ENCODE measurements at places on chromosomes 12 and 14.

DNA sequence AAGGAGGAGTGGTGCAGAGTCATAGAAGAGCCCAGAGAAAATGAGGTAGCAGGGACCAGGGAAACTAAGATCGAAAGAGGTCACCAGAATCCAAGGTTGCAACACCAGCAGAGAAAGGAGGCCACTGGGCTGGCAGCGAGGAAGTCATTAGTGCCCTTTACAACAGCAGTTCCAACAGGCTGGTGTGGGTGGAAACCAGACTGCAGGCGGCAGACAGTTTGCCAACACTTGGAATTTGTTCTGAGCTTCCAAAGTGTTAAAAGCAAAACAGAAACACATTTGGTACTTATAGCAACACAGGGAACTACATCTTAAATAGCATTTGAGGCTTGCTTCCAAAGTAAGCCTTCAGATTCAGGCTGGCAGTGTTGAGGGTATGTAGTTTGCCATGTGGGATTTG, 95.2 kb upstream of the PWP1 start:
- no peak for DNase-seq

GRCh38 chr14:65387628-65388027, 24.9 kb upstream of the FUT8 start:
- DNase-seq = no peak

DNA sequence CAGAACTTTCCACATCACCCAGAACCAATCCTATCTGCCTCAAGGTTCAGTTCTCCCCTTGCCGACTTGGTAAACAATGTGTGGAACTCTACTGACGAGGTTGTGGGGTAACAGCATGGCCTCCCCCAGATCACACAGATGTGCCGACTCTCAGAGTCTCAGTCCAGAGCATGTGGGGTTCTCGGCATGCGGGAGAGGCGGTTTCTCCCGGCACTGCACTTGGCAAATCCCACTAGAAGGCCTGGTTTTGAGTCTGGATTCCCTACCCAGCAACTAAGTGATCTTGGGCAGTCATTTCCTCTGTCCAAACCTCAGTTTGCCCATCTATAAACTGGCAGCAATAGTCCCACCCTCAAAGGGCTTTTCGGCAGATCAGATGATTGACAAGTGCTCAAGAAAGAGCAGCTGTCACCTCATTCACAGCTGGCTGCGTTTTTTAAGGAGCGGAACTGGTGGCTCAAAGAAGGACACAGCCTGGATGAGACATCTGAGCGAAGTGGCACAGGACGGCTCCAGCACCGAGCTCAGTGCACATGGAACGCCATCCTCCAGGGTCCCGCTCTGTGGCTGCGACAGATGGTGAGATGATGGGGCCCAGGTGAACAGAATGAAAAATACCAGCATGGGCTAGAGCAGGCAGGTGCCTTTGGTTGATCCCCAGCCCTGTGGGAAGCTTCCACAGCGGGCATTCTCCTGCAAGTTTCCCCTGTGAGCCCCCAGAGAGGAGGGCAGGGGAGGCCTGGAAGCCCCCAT, 7.3 kb downstream of the TESC start:
- DNase-seq = no peak

DNA sequence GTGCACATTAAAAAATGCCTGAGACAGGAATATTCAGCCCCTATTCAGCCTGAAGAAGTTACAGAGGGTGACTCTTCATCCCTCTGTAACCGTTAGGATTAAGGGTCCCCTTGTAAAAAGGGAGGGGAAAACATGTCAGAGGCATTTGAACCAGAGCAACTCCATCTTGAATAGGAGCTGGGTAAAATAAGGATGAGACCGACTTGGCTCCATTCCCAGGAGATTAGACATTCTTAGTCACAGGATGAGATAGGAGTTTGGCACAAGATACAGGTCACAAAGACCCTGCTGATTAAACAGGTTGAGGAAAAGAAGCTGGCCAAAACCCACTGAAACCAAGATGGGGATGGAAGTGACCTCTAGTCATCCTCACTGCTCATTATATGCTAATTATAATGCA, 19.9 kb upstream of the MDM1 start:
- no peak for DNase-seq

- DNase-seq = no peak
These were observed 1.8 kb upstream of the MED6 start for GRCh38 chr14:70602254-70602653.

DNA sequence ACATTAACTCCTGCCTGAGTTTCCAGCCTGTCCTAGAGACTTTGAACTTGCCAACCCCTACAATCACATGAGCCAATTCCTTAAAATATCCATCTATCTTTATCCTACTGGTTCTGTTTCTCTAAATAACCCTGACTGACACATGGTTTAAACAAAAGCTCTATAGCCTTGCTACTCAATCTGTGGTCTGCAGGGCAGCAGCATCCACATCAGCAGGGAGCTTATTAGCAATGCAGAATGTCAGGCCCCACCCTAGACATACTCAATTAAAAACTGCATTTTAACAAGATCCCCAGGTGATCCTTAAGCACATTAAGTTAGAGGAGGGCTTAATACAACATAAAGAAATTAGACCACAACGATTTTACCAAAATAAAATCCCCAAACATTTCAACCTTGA, 108.3 kb upstream of the CPSF6 start:
- no peak for DNase-seq
